Activated CD8-positive, alpha-beta memory T cell treated with anti-CD3 and anti-CD28 coated beads, Interleukin-2, amount 50 U/mL, for 4 hours (primary cell): ENCODE measurements at places on chromosomes 1 and 21.

- DNase-seq: no peak
Observed at GRCh38 chr1:177170756-177171535, at the start of gene BRINP2. Gene BRINP2 (plus strand): TSS chr1:177170958. CDS start chr1:177229877, 58,919 bp downstream.

DNA sequence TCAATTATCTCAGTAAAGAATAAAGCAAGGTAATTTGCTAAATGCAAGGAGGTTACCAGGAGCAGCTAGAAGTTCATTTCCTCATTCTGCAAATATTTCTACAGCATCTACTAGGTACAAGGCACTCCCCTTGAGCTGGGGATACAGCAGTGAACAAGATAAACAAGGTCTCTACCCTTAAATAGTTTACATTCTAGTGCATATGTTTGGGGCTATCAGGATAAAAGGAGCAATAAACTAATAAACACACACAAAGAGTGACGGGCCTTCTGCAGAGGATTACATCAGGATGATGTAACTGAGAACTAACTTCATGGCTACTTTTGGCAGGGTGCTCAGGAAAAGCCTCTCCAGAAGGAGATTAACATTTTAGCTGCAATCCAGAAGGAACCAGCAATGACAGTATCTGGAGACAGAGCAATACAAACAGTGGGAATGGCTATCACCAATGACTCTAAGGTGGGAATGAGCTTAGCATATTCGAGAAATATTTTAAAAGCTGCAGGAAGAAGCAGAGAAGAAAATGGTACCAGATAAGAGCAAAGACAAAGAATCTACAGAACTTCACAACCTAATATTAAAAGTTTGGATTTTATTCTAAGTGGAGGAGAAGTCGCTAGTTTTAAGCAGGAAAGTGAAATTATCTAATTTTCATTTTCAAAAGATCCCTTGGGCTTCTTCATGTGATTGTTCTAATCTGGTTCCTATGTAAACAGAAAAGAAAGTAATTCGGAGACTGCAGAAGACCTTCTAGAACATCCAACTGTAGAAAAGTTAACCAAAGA is 25.8 kb downstream of the TP53BP2 start:
- DNase-seq: no peak

DNA sequence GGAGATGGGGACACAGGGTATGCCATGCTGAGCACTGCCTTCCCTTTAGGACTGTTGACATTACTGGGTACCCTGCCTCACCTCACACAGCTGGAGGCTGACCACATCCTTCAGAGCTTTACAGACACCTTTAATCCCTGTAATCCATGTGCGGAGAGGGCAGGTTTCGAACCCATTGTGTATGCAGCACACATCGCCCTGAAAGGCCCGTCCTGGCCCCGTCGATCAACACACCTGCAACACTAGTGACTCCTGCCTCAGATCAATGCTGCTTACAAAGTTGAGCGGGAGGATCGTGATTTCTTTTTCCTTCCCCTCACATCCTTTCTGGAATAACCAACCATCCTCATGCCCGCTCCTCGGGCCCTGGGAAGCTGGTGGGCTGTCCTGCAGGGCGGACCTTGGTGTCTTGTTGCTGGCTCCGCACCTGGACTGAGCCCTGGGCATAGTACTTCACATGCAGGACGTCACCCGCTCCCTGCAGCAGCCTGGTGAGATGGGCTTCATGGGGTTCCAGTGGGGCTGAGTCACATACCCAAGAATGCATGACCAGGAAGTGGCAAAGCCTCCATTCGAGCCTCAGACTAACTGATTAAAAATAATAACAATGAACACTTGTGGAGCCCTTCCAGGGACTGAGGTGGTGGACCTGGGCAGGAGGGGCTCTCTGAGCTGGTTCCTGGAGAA is 403.6 kb downstream of the PTPRU start:
- no peak for DNase-seq

DNA sequence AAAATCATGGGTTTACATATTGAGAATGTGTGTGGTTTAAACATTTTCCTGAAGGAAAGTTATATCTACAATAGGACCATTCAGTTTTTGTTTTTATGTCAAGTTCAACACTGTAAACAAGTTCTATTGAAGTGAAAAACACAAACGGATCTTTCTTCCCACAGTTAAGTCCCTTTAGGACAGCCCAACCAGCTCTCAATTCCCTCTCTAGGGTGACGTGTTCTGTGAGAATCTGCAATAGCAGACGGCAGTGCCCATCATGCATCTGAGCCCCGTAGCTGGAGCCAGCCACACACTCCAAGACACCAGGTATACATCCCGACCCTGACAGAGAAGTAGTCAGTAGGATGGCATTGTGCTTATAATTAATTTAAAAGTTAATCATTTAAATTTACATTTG is 26.3 kb upstream of the IVNS1ABP start:
- DNase-seq: no peak

DNA sequence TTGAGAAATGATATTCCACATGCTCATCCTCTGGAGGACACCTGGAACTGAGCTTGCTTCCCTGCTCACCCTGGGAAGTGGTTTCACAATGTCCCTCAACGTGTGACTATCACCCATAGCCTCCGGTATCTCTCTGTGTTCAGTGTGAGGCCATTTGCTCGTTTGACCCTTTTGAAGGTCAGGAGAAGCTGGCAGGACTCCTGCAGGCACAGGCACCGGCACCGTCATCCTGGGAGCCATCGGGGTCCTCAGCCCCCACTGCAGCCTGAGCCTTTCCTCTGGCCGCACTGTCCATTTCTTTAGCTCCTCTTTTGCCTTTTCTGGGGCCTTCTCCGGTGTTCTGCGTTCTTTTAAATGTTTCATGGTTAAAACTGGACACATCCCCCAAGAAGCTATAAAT is 159.6 kb upstream of the COL6A1 start:
- DNase-seq: no peak

GRCh38 chr1:170663404-170664092 is 383 bp upstream of the PRRX1 start:
- DNase-seq: no peak

DNA sequence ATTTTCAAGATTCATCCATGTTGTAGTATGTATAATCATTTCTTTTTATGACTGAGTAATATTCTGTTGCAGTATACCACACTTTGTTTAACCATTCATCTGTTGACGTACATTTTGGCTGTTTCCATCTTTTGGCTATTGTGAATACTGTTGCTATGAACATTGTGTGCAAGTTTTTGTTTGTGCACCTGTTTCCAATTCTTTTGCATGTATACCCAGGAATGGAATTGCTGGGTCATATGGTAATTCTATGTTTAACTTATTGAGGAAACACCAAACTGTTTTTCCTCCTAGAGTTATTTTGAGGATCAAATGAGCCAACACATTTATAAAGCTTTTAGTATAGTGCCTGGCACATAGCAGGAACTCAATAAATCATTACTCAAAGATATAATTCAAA is 49.2 kb upstream of the MAN1A2 start:
- no peak for DNase-seq

DNA sequence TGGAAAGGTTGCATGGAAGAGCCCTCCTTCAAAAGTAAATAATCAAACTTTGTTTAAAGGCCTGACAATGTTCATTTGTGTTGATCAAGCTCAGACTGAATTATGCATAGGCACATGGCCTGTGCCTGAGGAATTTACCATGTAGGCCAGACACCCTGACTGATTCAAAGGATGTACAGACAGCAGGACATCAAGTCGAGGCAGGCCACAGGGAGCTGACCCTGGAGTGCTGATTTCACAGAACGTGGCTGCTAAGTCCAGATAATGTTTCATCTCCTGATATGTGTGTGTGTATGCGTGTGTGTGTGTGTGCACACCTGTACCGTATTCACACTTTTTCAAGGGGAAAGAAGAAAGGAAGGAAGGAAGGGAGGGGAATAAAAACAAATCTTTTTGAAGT is 34.1 kb downstream of the NAV1 start:
- no peak for DNase-seq

DNA sequence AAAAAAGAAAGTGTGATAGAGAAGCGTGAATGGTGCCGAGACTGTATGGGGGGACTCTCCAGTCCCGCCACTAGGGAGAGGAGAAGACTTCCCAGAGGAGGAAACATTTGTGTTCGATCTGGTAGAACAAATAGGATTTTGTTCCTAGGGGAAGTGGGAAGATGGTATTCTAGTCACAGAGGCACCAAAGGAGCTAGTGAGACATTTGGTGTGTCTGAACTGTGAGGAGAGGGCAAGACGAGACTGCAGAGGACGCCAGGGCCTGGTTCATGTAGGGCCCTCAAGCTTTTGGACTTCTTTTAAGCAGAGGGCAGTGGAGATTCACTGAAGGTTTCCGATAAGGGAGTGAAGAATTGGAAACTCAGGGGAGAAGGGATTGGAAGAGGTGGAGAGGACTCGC is 2.9 kb downstream of the BTBD19 start:
- DNase-seq: no peak

DNA sequence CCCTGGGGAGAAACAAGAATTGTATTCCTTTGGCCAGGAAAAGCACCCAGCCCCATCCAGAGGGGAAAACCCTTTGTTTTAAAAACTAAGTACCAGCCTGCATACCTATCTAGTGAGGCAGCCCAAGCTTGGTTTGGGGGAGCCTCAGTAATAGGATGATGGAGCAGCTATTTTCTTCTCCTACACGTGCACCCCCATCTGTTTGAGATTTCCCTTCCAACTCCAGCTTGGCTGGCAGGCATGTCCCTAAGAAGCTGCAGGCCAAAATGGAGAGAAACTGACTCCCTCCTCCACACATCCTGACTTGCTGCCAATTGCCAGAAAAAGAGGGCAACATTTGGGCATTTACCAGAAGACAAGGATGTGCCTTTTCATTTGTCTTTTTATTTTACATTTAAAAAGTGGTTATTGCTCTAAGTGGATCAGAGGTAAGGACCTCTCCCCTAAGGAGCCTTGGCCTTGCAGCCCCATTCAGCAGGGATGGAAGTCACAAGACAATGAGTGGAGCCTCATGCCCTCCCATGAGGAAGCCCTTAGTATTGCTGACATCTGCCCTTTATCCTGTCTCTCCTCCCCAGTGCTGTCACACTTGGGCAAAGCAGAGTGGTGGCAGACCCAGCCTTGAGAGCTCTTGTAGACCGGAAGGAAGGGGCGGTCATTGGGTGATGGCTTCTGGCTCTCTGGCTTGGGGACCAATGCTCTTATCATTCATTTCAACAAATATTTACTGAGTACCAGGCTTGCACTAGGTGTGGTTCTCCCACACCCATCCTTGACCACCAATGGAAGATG is 8.6 kb downstream of the FNDC5 start:
- DNase-seq: no peak

- DNase-seq: no peak
Observed at GRCh38 chr1:9293241-9293532, 493 bp downstream of the SPSB1 start.

- DNase-seq: no peak
Observed at GRCh38 chr1:40808444-40808843, 24.9 kb downstream of the KCNQ4 start.

DNA sequence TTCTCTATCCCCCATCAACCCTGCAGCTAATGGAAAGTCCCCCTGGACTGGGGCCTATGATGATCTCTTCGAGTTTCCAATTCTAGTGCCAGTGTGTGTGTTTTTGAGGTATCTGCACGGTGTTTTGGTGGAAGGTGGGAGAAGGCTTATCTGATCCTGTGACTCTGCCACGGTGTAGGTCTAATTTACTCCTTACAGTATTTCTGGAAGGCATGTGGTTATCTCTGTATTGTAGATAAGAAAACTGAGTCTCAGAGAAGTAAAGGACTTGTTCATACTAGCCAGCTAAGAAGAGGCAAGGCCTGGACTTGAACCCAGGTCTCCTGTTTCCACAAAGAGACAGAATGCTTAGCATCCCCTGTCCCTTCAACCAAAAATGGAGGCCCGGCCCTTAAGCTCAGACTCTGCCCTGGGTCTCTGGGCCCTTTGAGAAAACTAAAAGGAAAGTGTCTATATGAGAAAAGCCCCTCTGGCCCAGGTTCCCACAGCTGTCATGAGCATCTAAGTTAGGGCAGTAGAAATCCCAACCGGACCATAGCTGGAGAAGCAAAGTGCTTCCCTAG is 20.3 kb downstream of the RIMS3 start:
- DNase-seq: no peak

DNA sequence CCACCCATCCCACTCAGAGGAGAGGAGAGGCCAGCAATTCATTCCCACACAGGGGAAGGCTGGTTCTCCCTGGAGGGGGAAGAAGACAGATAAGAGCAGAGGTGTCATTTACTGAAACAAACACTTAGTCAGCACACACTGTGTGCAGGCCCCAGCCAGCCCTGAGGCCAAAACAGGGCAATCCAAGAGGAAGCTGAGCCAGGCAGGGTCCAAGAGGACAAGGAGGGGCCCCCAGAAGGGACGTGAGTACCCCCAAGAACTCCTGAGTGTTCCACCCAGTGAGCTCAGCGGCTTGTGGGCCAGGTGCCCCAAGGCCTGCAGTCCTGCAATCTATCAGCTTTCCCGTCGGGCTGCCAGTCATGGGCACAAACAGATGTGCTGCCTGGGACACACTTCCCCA is 15.8 kb downstream of the ADGRB2 start:
- DNase-seq: no peak

- DNase-seq: peak; percentile 24
Observed at GRCh38 chr1:201530741-201531531, 8.0 kb upstream of the NAV1 start.

- DNase-seq: no peak
Observed at GRCh38 chr1:60133000-60133673, 59.6 kb upstream of the C1orf87 start.

GRCh38 chr1:62682531-62682930 is 5.7 kb downstream of the DOCK7 start:
- DNase-seq: no peak

DNA sequence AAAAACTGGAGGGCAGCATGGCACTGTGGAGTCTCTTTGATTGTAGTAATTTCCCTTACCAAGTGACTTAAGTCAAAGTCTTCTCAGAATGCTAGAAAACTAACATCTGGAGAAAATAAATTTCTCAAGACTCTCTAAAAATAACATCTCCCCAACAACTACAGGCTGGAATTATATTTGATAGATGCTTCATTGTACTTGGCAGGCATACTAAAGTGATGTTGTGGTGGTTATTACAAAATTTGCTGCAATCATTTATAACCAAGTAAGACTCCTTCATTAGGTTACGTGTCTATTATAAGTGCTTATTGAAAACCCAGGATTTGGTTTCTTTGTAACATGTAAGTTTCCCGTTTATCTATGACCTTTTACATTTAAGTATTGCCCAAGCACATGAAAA is 132.9 kb upstream of the NRIP1 start:
- DNase-seq: no peak

DNA sequence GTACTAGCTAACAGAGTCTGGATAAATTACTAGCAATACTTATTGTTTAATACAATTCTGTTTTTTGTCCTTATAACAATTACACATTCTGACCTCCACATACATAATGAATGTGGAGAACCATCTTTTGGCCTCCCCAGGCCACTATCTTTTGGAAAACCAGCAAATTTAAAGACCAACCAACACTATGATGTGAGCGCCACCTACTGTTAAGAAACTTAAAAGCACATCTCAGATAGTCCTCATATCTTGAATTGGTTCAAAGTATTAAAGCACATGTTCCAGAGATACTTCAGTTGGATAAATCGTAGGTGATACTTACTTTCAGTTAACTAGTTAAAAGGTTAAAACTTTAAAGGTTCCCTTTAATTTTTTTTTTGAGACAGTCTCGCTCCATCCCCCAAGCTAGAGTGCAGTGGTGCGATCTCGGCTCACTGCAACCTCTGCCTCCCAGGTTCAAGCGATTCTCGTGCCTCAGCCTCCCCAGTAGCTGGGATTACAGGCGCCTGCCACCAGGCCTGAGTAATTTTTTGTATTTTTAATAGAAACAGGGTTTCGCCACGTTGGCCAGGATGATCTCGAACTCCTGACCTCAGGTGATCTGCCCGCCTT is 29.3 kb upstream of the USP1 start:
- DNase-seq: no peak

GRCh38 chr1:183487674-183488442 is 15.6 kb downstream of the SMG7 start:
- DNase-seq: no peak

GRCh38 chr1:199591468-199591867 is 436.0 kb upstream of the NR5A2 start:
- no peak for DNase-seq
